DMS79 treated with DMSO at 0.1 percent for 48 hours (cell line): ENCODE measurements at places on chromosomes 1 and 21.
A peak's percentile ranks its signal among the peaks of the same experiment; 100 is the strongest.

GRCh38 chr1:155975375-155976061 lies 2.8 kb downstream of the ARHGEF2 start:
- peak; percentile 8 for DNase-seq

GRCh38 chr21:42089093-42089631 lies 18.0 kb downstream of the UMODL1 start:
- no peak for DNase-seq

DNA sequence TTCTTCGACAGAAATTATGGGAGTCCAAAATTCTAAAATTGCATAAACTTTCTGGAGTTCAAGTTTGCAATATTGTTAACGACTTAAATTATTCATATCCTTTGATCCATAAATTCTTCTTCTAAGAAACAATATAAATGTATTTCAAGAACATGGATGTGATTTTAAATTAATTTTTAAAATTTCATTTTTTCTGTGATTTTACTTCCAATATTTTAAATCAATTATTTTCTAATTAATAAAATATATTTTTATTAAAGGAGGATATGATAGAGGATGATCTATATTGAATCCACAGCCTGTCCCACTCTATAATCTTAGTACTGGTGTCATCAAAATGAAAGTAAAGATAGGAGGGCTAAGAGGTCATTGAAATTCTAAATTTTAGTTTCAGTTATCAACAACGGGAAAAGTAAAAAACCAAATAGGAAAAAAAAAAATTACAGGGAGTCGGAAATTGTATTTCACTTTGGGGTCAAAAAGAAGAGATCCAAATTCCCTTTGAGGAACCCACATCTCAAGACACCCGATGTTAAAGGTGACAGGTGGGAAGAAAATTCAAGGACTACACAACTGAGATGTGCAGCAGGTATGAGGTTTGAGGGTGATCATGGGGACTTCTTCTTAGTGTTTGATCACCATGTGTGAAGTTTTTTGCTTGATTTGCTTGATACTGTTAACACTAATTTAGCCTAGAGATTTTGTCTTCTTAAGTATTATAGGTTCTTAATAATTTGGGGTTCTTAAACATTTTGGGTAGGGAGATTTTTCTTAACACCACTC lies 154.8 kb upstream of the RGS18 start:
- no peak for DNase-seq

DNA sequence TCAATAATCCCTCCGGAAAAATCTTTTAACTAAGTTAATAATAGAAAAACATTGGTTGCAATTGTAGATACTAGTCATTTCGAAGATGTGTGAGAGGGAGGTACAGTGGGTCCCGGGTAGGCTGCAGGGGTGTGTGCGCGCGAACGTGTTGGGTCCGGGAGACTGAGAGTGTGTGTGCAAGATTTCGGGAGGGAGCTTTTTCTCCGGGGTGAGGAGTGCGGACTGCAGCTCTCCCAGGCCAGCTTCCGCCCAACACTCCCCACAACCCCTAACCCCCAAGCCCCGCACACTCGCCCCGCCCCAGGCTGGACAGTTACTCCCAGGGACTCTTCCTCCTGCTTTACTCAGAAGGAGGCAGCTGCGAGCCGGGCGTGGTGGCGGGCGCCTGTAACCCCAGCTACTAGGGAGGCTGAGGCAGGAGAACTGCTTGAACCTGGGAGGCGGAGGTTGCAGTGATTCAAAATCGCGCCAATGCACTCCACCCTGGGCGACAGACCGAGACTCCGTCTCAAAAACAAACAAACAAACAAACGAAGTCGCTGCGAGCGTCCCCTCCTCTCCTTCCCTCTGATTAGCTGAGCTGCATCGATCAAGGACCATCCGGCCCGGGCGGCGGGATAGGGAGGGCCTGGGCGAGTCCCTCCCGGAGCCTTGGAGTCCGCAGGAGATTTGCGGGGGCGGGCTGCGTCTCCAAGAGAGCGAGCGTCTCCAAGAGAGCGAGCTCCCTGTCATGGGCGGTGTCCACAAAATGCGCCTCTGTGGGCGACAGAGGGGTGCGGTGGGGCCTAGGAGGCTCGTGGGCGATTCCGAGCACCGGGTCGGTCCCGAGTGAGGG lies 28.3 kb upstream of the PPM1J start:
- no peak for DNase-seq

DNA sequence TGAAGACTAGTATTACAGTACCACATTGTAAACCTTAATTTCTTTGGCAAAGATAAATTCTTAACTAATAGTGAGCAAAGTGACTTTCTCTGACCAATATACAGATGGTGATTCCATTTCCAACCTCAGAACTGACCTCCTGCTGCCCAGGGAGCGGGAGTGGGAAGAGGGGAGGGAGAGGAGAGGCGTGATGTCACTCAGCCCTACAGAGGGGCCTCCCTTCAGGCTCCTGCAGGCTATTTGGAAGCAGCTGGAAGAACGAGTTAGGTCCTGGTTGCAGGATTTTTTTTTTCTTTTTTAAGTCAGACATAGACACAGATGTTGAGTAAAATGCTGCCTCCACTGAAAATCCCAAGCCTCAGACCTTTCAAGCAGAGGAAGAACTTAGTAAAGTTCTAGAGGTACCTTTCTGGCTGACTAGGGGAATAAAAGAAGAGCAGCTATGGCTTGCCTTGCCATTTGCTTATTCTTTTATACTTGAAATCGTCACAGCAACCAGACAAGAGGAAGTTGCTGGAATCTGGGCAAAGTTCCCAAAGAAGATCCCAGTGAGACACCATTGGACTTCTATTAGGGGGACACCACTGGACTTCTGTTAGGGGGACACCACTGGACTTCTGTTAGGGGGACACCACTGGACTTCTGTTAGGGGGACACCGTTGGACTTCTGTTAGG lies 54.5 kb downstream of the EXO1 start:
- no peak for DNase-seq

DNA sequence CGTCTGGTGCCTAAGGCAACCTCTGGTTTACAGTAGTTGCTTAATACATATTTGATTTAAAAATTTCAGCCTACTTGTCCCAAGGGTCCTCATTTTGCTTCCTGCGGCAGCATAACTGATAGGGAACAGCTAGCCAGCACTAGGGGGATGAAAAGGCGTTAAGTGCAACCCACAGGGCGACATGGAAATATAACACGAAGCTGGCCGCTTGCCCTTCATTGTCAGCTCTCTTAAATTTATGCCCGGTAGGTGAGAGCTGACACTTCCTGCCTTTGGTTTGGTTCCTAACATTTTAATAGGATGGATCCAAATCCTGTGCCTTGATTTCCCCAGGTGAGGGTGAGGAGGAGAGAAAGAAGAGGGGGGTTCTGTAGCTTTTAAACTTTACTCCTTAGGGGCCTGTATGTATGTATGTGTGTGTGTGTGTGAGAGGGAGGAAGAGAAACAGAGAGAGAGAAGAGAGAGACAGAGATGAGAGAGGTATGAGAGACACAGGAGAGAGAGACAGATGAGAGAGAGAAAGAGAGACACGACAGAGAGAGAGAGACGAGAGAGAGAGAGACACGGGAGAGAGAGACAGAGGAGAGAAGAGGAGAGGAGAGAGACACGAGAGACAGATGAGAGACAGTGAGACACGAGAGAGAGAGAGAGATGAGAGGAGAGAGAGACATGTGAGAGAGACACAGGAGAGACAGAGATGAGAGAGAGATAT lies 938 bp upstream of the ACTN2 start:
- DNase-seq: no peak

DNA sequence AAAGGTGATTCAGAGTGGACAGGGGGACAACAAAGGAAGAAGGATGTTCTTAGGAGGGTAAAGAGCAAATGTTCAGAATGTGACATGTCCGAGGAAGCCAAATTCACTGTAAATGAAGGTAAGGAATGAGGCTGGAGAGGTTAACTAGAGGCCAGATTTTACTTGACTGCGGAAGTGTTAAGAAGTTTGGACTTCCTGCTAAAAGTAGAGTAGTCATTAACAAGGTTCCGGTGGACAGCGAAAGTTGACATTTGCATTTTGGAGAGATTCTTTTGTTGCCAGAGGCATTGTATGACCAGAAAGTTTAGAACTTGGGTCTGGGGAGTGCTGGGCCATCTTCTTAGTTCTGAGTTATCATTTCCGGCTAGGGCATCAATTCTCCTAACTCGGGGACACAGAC lies 7.2 kb upstream of the ERRFI1 start:
- no peak for DNase-seq

DNA sequence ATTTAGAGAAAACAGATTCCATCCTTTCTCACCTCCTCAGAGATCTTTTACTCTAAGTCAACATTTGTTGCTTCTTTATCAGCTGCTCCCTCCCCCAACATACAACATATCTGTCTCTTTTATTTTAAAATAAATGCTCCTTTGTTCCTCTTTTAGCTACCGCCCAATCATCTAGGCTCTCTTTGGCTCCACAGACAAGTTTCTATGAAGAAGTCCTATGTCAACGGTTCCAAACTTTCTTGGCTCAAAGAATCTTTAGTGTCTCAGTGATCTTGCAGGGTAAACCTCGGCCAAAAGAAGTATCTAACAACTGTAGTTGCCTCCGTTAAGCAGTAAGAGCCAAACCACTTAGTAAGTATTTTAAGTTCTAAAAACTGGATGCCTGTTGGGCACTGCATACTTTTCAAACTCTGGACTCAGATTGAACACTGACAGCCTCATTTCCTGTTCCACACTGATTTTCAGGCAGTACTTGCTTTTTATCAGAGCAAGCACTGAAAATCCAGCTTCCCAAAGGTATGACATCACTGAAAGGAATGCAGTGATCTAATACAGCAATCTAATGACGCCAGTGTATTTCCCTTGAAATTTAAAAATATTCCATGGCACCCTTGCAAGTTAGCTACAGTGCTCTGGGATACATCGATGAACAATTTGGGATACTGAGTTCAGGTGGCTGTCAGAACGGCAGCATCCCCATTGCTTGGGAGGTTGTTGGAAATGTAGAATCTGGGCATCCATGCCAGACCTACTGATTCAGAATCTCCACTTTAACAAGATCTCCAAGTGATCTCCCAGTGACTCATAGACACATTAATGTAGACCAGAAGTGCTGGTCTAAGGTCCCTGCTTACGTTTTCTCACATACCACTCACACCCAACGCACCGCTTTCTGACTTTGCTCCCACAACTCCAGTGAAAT lies 26.8 kb downstream of the EGLN1 start:
- no peak for DNase-seq

DNA sequence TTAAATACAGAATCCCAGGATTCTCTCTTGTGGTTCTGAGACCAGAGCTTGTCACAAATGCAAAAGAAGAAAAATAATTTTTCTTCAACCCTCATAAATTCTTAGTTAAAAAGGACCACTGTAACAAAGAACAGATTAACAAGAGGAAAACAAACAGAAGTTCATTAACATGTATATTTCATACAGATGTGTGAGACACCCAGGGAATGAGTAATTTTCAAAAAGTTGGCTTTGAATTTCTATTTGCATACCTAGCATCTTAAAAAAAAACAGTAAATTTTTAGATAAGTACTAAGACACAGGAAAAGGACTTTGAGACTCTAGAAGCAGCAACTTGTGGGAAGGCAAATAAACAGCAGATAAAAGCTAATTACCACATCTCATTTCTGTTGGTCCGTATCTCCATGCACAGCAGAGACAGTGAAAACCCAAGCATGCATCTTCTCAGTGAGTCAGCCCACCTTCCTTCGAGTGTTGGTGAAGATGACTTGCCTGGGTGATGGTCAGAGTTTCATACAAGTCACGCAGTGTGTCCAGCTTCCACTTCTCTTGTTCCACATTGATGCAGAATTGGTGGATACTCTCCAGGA lies 399.9 kb upstream of the ADAMTS5 start:
- no peak for DNase-seq

DNA sequence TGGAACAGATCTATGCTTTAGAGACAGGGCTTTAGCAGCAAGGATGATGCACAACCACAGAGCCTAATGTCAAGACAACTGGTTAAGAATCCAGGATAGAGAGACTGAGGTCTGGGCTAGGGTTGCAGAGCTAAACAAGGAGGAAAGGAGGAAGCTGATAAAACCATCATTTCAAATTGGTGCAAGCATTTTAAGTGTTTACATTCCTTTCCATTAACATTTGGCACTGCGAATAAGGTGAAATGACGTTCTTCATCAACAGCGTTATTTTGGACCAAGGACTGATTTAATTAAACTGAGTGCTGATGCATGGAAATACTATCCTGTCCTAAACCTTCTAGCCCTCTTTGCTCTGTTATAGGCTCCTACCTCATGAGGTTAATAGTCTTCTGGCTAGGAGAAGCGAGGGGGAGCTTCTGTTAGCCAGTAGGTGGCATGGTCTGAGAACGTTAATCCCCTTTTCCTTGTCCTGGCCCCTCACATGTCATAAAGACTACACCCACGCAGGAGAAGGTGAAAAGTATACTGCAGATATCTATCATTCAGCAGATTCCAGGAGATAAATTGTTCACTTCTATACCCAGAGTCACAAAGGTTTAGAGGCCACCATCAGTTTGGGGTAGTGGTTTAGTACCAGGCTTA lies 7.6 kb upstream of the C1orf21 start:
- DNase-seq: no peak

DNA sequence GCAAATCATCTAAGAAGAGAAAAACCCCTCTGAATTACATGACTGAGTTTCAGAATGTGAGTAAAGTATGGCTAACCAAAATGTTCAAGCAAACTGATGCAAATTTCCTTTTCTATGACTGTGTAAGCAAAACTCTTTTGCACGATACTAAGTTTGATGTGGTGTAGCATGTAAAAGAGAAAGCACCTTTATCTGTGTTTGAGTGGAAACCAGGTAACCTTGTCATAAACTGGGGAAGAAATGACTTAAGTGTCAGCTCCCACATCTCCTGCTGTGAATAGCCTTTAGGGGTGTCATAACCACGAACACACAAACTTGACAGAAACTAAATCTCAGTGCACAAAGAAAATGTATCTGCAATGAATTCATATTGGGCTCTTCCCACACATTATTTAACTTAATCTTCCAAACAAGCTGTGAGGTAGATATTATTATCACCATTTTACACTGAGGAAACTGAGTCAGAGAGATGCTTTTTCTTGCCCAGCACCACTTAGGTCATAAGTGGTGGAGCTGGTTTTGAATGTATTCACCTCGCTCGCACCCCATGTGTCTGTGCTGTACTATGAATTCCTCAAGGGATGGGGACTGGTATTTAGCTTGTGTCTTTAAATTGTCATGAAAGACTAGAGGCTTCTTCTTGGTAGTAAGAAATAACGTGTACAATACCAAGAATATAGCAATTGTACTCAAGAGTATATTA lies 32.9 kb upstream of the IL12RB2 start:
- DNase-seq: no peak

GRCh38 chr1:208093046-208093445 lies 151.1 kb downstream of the PLXNA2 start:
- no peak for DNase-seq

GRCh38 chr1:147189514-147189913 lies 17.2 kb upstream of the PRKAB2 start:
- no peak for DNase-seq

- DNase-seq: no peak
These were observed at the start of gene KRTAP19-1 for GRCh38 chr21:30480145-30480544. KRTAP19-1 (minus strand) TSS chr21:30480367; CDS start chr21:30480317, 50 bp downstream.

- DNase-seq: no peak
These were observed 34.0 kb upstream of the HUNK start for GRCh38 chr21:31838586-31839355.

- DNase-seq: no peak
These were observed 339.4 kb upstream of the USP24 start for GRCh38 chr1:55554611-55555010.
